ENCODE measurements at places on chromosomes 5 and 9. TPM values are rescaled to one million over a fixed set of nuclear protein-coding genes. Genes with fewer than 3 reads are reported as not detected.
A peak's percentile ranks its signal among the peaks of the same experiment; 100 is the strongest.

The SLC6A3 gene
- not detected for polyA plus RNA-seq

The FAM153A gene
- polyA plus RNA-seq, result 2.9 TPM

GRCh38 chr9:76441551-76442322 lies 17.2 kb upstream of the GCNT1 start:
- no peaks in the 10 kb centered on the region for H3K36me3 ChIP-seq
- H3K4me3 ChIP-seq, result no peak overlapping the region
- no peaks in the 10 kb centered on the region for H3K27me3 ChIP-seq
- H3K27ac ChIP-seq, result no peak overlapping the region
- H3K4me1 ChIP-seq, result no peaks in the 10 kb centered on the region
- DNase-seq, result no peak

GRCh38 chr5:2577312-2578036 lies 174.0 kb downstream of the IRX2 start:
- no peak for DNase-seq
- peaks cover 6% of the 10 kb centered on the region for H3K4me1 ChIP-seq
- H3K36me3 ChIP-seq, result no peaks in the 10 kb centered on the region
- H3K4me3 ChIP-seq, result no peak overlapping the region
- no peak overlapping the region for H3K27ac ChIP-seq
- no peaks in the 10 kb centered on the region for H3K27me3 ChIP-seq

- H3K36me3 ChIP-seq, result peaks cover 36% of the 10 kb centered on the region
- H3K4me3 ChIP-seq, result no peak overlapping the region
- H3K27ac ChIP-seq, result no peak overlapping the region
- no peak for DNase-seq
- H3K4me1 ChIP-seq, result no peaks in the 10 kb centered on the region
Measured at GRCh38 chr5:149503006-149503405, 48.2 kb downstream of the CSNK1A1 start.

DNA sequence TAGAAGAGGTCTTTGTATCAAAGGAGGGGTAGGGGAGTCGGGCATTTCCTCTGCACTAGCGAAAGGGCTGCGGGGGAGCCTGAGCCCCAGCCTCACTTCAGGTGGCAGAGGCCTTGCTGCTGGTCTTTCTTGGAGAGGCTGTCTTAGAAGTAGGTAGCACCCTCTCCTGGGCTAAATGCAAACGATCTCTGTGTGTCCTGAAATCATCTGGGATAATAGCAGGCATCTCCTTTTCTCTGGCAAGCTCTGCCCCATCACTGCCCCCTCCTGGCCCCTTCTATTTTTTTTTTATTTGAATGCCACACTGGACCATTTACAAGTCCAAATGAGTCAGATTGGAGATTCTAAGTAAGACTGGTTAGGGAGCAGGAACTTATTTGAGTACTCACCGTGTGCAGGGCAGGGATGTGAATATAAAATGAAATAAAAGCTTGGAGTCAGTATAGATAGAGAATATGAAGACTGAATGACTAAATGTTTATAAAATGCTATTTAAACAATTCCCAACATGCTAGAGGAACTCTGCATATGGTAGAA lies 137.1 kb downstream of the FGF1 start:
- DNase-seq, result no peak
- H3K27ac ChIP-seq, result no peak overlapping the region
- H3K27me3 ChIP-seq, result peaks cover 15% of the 10 kb centered on the region
- no peaks in the 10 kb centered on the region for H3K36me3 ChIP-seq
- no peak overlapping the region for H3K4me3 ChIP-seq

GRCh38 chr5:119678351-119679028 lies 49.1 kb downstream of the FAM170A start:
- no peaks in the 10 kb centered on the region for H3K4me1 ChIP-seq
- H3K27me3 ChIP-seq, result no peaks in the 10 kb centered on the region
- no peak overlapping the region for H3K4me3 ChIP-seq
- H3K27ac ChIP-seq, result peak overlapping the region; percentile 74

DNA sequence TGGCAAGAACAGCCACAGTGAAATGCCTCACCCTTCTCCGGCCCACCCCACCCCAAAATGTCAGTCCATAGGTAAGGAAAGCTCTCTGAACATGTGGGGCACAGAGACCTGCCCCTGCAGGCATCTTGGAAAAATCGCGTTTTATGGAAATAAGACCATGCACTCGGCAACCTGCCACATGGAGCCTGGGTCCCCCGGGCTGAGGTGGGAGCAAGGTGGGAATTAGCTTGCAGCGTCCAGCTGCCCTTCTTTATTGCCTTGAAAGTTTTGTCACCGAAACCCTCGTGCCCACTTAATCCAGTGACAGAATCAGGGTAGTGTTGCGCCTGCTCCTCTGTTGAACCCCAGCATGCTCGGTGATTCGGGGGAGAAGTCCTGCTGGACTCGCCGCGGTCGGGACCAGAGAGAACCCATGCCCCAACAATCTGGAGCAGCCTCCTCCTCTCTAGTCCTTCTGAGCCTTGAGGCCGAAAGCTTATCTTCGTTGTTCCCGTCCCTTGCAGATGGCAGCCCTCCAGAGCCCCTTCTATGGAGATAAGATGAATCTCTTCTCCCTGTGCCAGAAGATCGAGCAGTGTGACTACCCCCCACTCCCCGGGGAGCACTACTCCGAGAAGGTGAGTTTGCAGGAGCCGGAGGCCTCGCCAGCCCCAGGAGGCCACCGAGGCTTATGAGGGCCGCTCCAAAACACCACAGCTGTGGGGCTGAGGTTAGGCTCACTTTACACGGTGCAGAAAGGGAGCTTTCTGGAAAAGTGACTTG lies 67.9 kb downstream of the PSMB7 start:
- no peak overlapping the region for H3K4me3 ChIP-seq
- no peak for DNase-seq
- H3K4me1 ChIP-seq, result no peaks in the 10 kb centered on the region
- H3K27ac ChIP-seq, result no peak overlapping the region
- no peaks in the 10 kb centered on the region for H3K36me3 ChIP-seq
- H3K27me3 ChIP-seq, result no peaks in the 10 kb centered on the region

DNA sequence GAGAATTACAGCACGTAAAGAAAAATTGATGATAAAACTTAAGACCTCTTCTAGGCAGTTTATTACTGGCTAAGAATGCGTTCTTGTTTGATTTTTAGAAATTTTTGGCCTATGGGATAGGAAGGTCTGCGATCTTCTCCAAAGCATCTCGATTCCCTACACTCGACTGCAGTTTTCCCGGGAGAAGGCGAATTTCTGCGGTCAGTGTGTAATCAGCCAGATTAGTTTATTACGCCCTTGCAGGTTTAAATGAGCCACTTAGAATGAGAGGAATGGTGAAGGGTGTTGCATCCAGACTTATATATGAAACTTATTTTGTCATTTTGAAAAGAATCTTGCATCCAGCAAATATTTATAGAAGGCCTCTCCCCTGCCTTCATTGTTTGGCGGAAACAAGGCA lies 1.2 kb downstream of the MTAP start:
- peak overlapping the region; percentile 78 for H3K4me3 ChIP-seq
- H3K4me1 ChIP-seq, result peaks cover 7% of the 10 kb centered on the region
- DNase-seq, result no peak
- H3K27ac ChIP-seq, result peak overlapping the region; percentile 88
- H3K36me3 ChIP-seq, result no peaks in the 10 kb centered on the region
- H3K27me3 ChIP-seq, result no peaks in the 10 kb centered on the region

DNA sequence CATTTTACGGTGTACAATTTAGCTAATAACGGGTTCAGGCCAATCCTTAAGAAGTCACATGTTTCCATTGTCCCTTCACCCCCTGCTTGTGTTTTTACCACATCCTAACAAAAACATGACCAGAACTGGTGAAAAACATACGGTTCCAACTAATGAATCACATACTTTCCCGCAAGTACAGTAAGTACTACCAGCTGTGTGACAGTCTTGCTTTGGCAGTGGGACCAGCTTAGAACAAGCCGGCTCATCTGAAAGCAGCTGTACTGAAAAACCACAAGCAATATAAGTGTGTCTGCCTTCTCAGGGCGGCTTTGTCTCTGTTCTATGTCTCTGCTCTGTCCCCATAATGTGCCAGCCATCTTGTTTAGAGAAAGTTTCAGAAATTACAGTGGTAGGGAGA lies 242.5 kb downstream of the BNC2 start:
- H3K4me1 ChIP-seq, result no peaks in the 10 kb centered on the region
- H3K4me3 ChIP-seq, result no peak overlapping the region
- no peak overlapping the region for H3K27ac ChIP-seq
- no peak for DNase-seq
- H3K36me3 ChIP-seq, result no peaks in the 10 kb centered on the region

GRCh38 chr5:87499478-87500410 lies 87.0 kb upstream of the CCNH start:
- H3K4me3 ChIP-seq, result no peak overlapping the region
- DNase-seq, result peak; percentile 52
- no peaks in the 10 kb centered on the region for H3K27me3 ChIP-seq
- H3K36me3 ChIP-seq, result no peaks in the 10 kb centered on the region
- H3K27ac ChIP-seq, result no peak overlapping the region
- no peaks in the 10 kb centered on the region for H3K4me1 ChIP-seq

DNA sequence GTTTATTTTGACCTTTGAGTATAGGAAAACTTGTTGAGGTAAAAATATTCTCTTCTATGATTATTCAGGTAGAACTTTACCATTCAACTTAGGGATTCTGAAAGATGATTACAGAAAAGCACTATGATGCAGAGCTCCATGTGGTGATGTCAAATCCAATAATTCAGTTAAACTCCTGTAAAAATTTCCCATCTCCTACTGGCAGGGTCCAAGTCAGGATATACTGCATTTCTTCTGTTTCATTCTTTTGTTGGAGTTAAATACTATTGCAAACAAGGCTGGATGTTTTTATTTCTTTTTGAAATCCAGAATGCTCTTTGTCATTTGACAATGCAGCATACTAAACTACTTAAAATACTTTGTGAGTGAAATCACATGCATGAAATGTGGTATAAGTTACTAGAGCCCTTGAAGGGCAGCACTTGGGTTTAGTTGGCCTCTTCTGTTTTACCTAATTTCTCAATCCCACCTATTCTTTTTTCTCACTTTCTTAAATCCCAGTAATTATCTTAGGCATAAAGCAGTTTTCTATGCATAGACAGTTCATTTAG lies 204.5 kb downstream of the FBXL7 start:
- H3K36me3 ChIP-seq, result no peaks in the 10 kb centered on the region
- no peak for DNase-seq
- no peak overlapping the region for H3K4me3 ChIP-seq

DNA sequence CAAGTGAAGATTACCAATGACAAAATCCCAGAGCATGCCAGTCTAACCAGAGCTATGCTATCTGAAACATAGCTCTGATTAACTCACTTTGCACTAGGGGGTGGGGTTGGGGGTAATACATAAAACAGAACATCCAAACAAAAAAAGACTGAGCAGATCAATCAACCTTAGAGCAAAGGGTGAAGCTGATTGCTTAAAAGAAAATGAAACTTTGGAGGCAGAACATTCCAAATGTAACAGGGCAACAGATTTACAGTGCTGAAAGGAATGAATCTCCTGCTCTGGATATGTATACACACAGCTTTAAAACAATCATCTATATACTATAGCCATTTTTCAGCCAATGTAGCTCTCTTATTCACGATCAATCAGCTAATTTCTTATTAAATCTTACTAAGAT lies 4.9 kb downstream of the IL6ST start:
- H3K4me1 ChIP-seq, result peaks cover 4% of the 10 kb centered on the region
- H3K27me3 ChIP-seq, result no peaks in the 10 kb centered on the region
- no peak overlapping the region for H3K27ac ChIP-seq
- no peak overlapping the region for H3K4me3 ChIP-seq

GRCh38 chr9:123629531-123629930 lies 273.5 kb downstream of the CRB2 start:
- no peak for DNase-seq
- no peaks in the 10 kb centered on the region for H3K36me3 ChIP-seq
- H3K27me3 ChIP-seq, result no peaks in the 10 kb centered on the region
- no peak overlapping the region for H3K27ac ChIP-seq
- H3K4me1 ChIP-seq, result no peaks in the 10 kb centered on the region
